ENCODE measurements at places on chromosomes 12 and 14.

DNA sequence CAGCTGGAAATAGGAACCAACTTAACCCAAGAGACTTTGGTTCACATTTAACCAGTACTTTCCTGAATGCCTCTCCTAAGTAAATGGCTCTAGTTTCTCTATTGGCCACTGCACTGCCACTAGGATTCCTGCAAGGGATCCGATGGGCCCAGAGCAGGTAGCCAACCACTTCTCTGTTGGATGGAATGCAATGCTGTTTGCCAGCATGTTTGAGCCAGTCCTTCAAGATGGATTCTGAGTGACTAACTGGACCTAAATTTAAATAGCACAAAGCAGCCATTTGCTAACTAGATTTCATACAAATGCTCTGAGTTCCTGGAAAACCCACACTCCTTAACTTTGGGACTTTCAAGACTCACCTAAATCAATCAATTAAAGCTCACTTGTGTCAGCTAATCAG, 9.5 kb upstream of the CLEC2D start:
- DNase-seq, result no peak

- DNase-seq, result no peak
Measured at GRCh38 chr14:55309154-55309553, 37.9 kb downstream of the FBXO34 start.

DNA sequence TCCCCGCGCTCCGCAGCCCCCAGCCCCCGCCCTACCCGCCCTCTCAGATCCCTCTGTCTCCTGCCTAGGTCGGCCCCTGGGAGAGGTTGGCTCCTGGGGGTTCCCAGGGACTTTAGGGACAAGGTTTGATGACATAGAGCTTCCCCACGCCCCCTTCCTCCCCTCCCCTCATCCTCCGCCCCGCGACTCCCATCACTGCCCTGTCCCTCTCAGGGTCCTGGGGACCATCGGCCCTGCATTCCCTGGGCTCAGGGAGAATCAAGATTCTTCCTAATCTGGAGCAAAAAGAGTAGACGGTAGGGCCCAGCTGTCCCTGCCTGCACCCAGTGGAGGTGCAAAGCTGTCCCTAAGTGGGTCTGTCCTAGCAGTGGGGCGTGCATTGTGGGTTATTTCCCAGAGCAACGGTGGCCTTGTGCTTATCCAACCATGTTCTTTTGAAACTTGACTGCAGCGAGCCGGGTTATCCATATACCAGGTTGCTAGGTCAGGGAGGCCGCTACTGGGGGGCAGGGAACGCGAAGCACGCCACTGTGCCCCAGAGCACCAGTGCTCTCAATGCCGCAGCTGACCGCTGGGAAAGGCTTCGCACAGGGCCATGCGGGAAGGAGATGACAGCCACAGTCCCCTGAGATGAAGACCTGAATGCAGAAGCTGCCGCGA, 124.4 kb upstream of the PRMT8 start:
- no peak for DNase-seq

DNA sequence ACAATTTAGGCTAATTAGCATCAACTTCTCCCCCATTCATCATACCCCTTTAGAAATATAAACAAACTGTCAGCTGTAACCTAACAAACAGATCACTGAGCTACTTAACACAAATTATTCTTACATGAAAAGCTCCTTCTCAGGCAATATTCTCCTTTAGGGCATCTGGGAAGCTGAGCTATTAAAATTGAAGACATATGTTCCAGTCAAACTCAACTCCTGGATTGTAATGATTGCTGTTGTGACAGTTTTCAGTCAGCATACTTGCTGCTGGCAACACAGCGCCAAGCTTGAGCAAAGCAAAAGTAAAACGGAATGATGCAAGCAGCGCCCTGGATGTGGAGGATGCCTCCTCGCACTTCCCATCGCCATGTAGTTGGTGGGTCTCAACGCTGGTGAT, 82.4 kb downstream of the SLC25A21 start:
- no peak for DNase-seq

- no peak for DNase-seq
Measured at GRCh38 chr14:77140359-77141213, 1.0 kb downstream of the ZDHHC22 start.

DNA sequence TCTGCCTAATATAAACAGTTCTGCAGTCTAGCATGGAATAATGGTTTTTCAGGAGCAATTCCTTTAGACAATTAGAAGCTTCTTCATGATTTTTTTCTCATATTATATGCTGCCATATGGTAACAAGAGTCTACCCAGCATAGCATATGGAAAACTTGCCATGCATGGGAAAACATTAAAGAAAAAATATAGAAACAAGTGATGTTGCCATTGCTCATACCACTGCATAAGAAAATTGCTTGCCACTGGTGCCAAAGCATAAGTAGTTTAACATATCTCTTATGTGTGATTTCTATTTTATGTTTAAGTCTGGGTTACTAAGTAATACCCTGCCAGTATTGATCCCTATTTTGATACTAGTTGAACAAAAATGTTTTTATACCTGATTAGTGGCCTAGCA, 171.2 kb downstream of the CCDC59 start:
- DNase-seq, result no peak

DNA sequence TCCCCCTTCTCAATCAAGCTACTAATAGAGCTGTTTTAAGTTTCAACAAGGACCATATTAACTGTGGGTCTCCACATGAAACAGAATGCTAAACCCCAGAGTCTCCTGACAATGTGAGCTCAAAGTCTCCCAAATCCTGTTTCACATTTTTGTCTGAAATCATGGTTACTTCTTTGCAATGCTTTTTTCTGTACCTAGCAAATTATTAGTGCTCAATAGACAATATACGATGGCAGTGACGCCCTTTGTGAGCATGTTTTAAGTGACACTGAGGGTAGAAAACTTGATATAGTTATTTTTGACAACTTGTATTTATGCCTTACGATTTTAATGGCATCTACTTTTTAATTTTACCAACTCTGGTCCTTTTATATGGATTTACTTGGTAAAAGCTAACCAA, 85.4 kb upstream of the SOX5 start:
- DNase-seq, result no peak

GRCh38 chr12:121538699-121539061, 42.1 kb downstream of the KDM2B start:
- no peak for DNase-seq

DNA sequence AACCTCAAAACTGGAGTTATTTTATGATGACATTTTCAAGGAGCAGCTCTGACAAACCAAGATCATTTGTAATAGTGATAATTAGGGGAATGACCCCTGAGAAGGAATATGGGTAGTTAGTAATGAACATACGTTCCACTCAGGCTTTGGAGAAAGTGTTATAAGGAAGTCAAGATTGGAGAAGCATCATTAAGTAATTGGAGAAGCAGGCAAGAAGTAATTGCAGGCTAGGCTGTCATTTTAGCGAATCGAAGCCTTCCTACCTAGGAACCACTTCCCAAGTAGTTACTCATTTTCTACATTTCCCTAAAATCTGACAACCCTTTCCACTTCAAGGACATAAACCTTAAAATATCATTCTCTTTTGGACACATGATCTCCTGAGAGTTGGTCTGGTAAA, 1.2 kb downstream of the EDDM3B start:
- DNase-seq, result no peak

- no peak for DNase-seq
Measured at GRCh38 chr14:26554069-26554772, 43.6 kb downstream of the NOVA1 start.

- no peak for DNase-seq
Measured at GRCh38 chr14:83594874-83595273, 1935.1 kb upstream of the FLRT2 start.

DNA sequence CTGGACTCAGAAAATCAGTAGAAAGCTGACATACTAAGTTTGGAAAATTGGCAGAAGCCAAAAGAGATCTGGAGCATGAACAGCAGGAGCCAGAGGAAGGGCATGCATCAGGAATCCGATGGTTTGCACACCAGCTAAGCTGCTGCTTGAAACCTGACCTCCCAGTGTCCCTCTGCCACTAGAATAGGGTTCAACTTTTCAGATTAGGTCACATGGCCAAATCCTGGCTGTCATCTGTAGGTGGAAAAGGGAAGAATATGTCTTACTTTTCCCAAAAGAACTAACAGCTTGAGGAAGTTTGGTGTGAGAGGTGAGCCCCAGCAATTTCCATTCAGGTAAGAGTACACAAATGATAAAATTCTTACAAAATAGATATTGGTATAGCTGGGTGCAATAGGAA, 732.6 kb downstream of the RERGL start:
- no peak for DNase-seq

GRCh38 chr14:22580625-22581024, 8.4 kb downstream of the DAD1 start:
- DNase-seq, result no peak

- no peak for DNase-seq
Measured at GRCh38 chr12:105072888-105073488, 11.3 kb downstream of the ALDH1L2 start.

- DNase-seq, result no peak
Measured at GRCh38 chr14:44352201-44352600, 154.9 kb downstream of the FSCB start.

DNA sequence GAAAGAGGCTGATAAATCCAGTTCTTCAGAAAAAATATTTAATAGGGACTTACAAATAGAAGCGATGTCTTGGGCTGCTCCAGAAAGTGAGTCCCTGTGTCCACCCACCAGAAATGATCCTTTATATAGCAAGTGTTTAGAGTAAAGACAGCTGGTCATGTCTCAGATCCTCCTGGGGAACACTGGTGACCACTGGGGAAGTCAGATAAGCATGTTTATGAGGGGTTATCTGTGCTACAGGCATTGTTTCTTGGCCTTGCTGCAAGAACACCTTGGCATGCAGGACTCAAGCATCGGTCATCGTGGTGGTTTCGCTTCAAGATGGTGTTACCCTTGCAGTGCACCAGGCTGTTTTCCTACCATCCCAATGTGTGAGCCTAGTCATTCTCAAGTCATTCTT, 27.2 kb downstream of the CPM start:
- DNase-seq, result no peak

DNA sequence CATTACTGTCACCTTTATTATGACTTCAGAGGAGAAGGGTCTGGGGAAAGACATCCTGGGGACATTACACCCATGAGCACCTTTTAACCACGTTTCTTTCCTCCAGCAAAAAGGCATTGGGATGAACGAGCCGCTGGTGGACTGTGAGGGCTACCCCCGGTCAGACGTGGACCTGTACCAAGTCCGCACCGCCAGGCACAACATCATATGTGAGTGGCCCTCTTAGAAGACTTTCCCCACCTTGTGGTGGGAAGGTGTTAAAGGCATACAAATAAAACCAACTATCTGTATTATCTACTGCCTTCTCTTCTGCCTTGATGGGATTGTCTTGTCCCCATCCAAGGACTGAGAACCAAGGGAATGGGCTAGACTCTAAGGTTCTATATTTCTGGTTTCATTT, 6.0 kb downstream of the PSMD9 start:
- DNase-seq, result no peak

GRCh38 chr14:67622675-67623074, 3.0 kb downstream of the ARG2 start:
- no peak for DNase-seq

- peak; percentile 3 for DNase-seq
Measured at GRCh38 chr12:69102856-69103255, 136.5 kb upstream of the CPSF6 start.

DNA sequence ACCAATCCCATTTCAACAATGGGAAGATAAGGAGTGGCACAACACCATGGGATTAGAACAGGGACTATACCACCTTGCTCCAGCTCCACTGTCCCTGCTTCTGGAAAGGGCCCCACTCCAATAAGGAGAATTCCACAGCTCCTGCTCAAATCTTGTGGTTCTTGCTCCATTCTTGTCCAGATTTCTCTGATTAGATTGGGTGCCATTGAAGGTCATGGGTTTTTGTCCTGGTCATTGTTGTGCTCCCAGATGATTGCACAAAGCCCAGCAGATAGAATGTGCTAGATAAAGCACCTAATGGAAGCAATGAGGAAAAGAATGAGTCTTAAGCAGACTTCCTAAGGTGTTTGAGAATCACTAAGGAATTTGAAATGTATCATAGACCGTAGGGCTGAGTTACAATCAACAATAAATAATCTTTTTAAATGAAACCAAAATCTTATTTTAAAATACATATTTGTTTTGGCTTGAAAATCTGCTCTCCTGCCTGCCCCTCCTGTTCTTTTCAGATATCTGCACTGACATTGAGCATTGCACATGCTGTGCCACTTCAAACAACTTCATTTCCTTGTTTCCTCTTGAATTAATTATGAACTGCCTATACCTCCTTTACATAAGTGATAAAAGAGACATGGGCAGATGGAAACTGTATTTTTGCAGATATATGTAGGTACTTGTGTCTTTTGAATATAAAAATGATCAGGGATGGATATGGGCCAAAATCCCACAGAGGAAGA, 115.9 kb downstream of the FGD4 start:
- no peak for DNase-seq

GRCh38 chr14:69481815-69482568, 2.5 kb upstream of the PLEKHD1 start:
- DNase-seq, result no peak

- DNase-seq, result no peak
Measured at GRCh38 chr12:39173726-39174125, 268.3 kb upstream of the CPNE8 start.

- DNase-seq, result no peak
Measured at GRCh38 chr14:46840944-46841720, 189.6 kb upstream of the RPL10L start.

- DNase-seq, result no peak
Measured at GRCh38 chr12:131008131-131008912, 54.6 kb downstream of the ADGRD1 start.

DNA sequence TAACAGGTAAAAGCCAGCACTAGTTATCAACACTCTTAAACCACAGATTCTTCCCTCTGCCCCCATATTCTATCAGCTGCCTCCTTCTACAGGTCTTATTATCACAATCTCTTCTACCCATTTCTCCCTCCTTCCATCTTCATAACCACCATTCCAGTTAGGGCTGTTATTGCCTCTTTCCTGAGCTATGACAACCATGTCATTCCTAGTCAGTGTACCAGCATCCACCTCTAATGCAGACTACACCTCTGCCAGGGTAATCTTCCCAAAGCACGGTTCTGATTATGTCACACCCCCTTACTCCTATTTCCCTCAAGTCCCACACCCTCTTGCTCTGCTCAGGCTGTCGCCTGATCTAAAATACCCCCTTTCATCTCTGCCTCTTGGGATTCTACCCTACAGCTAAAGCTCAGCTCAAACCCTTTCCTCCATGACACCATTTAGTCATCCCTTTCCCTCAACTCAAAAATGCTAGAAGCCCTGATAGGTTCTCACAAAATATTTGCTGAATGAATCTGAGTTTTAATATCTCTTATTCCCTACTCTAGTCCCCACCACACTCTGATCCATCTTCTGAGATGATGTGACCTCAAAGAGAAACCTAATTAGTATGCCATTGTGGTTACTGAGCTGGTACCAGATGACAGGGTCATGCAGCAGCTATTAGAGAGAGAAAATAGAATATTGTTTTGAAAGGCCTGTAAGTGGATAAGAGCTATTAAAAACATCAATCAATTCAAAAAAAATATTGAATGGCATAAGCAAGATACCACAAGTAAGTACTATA, 11.7 kb downstream of the RACGAP1 start:
- DNase-seq, result no peak

GRCh38 chr12:49340095-49340870, 3.3 kb upstream of the C1QL4 start:
- no peak for DNase-seq

GRCh38 chr12:65086236-65086635, 34.9 kb downstream of the WIF1 start:
- DNase-seq, result no peak

Measured in CD4-positive, alpha-beta T cell treated with Interferon gamma for 1 hour (primary cell).